AG08395 (cell line): ENCODE measurements at places on chromosomes 7 and 10.

DNA sequence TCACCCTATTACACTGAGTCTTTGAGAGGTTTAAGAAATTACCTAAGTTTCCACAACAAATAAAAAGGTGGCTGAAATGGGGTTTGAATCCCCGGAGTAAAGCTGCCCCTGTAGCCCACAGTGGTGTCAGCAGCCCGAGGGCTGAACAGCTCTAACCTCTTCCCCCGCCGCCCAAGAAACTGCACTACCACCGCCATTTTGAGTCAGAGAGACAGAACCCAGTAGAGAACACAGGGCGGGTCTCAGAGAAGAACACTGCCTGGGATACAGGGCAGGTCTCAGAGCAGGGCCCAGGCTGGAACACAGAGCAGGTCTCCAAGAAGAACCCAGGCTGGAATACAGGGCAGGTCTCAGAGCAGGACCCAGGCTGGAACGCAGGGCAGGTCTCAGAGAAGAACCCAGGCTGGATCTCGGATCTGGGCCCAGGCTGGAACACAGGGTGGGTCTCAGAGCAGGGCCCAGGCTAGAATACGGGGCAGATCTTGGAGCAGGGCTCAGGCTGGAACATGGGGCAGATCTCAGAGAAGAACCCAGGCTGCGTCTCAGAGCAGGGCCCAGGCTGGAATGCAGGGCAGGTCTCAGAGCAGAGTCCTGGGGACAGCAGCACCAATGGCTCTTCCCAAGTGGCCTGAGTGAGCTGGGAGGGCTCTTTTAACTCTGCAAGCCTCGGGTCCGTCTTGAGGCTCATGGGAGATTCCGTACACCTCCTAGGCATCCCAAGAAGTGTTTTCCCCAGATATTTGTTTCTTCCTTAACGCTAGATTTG is 85.9 kb upstream of the LANCL2 start:
- no peak for DNase-seq

GRCh38 chr7:138032186-138032585 is 30.3 kb upstream of the CREB3L2 start:
- no peak for DNase-seq

DNA sequence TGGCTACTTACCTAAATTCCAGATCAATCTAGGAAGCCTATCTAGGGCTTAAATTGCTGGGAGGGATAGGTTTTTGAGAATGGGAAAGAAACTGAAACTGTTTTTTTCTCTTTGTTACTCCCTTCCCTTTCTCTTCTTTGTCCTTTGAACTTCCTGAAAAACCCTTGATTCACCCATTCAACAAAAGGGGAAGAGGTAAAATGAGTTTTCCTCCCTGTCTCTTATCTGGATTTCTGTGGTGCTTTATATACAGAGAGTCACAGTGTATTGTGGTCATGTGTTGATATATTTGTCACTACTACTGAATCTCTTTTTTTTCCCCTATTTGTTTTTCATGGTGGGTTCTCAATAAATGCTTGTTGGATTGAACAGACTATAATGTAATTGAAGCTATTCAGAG is 19.8 kb upstream of the NUP205 start:
- DNase-seq = no peak

- DNase-seq = no peak
These were observed 40.4 kb downstream of the ASAH2 start for GRCh38 chr10:50210876-50211275.

GRCh38 chr7:2094454-2095045 is 138.2 kb downstream of the MAD1L1 start:
- DNase-seq = no peak

GRCh38 chr7:39017369-39017915 is 39.7 kb downstream of the POU6F2 start:
- DNase-seq = no peak

DNA sequence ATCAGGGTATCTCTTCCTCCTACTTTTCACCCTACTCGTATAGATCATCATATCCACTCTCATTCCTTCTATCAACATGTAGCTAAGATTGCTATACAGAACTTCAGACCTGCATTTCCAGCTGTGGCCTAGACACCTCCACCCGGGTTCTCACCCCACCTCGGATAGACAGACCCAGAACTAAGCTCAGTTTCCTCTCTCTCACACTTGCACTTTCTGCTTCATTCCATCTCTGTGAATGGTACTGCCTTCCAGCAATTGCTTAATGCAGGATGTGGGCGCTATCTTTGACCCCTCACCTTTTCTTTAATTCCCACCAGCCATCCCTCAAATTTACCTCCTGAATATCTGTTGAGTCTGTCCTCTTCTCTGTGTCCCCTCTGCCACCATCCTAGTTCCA is 35.7 kb downstream of the AGK start:
- DNase-seq = no peak

GRCh38 chr10:89622151-89622550 is 22.9 kb downstream of the PANK1 start:
- no peak for DNase-seq

GRCh38 chr7:143979998-143980397 is 20.1 kb upstream of the OR6B1 start:
- DNase-seq = no peak

GRCh38 chr10:89343089-89343767 is 15.4 kb downstream of the IFIT3 start:
- DNase-seq = no peak

DNA sequence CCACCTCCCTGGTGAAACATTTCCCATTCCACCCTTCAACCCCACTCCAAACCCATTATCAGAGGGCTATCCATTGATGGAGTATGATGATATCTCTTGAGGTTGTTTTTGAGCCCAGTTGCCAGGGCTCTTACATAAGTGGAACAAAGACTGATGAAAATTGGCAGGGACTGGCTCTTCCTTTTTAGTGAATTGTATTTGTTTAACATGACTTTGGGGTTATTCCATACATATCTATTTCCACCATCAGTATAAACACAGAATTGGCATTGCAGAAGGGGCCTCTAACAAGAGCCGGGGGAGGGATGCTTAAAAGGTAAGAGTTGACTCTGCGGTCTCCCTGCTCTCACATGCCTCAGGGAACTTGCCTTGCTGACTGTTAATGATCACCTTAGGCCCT is 28.9 kb downstream of the FZD1 start:
- DNase-seq = no peak

GRCh38 chr7:83987764-83988163 is 206.8 kb downstream of the SEMA3A start:
- no peak for DNase-seq
